HCT116 (cell line): ENCODE measurements at places on chromosomes 11 and 22.

- DNase-seq: no peak
These were observed 9.0 kb upstream of the CCT8L2 start for GRCh38 chr22:16601437-16602223.

GRCh38 chr22:47168900-47169800 lies 406.7 kb downstream of the TBC1D22A start:
- DNase-seq: no peak

DNA sequence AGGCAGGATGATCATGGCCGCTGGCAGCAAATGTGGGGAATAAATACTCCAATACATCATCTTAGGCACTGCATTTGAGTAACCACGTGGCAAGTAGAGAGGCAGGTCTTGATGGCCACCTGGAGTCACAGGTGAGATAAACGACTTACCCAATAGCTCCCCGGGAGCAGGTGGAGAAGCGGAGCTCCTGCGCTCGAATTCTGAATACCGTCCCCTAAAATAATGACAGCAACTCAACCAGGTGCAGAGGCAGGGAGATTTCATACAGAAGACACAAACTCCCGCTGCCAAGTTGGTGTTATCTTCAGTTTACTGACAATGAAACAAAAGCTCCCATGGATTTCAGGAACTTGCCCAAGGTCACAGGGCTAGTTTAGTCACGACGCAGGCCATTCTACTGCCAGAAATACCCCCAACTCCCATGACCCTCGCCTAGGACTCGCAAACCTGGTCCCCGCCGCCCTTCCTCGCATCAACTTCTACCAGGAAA lies 437 bp downstream of the SLC43A3 start:
- DNase-seq: no peak

- DNase-seq: no peak
These were observed 620 bp upstream of the ATG2A start for GRCh38 chr11:64917663-64917995.

DNA sequence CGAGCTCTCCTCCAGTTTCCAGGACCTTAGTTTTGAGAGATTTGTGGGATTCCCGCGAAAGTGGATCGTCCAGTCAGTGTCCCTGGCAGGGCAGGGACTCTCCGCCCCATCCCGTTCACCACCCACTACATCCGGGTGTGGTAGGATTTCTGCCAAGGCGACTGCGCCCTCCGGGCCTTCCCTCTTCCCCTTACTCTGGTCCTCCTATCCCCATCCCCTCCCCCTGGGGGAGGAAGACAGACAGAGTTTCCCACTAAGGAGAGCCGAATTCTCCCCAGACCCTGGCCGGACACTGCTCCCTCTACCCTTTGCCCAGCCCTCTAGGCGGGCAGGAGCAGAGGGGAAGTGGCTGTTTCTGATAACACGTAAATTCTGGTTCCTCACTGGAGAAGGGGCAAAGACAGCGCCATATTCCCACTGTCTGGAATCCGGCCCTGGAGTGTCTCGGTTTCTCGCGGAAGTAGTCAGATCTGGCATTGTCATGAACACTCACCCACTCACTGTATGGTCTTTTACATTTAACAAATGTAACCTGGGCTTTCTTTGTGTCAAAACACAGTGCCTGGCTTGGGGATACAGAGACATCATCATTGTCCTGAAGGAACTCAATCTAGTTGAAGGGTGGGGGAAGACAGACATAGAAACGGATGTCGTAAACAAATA lies 1.1 kb upstream of the NECTIN1 start:
- peak; percentile 32 for DNase-seq

DNA sequence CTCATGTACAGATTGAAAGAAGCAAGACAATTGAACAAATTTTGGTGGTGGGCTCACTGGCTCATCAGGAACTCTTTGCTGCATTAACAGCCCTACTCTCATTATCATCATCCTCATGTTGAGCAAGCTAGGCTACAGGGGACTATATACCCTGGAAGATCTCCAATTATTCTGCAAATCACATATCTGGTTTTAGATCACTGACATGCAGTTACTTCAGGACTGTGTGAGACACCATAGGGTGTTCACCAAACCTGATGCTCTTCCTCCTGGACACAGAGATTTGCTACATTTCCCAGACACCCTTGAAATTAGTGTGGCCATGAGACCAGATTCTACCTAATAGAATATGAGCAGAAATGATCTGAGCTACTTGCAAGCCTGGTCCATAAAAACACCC lies 23.0 kb upstream of the ME3 start:
- no peak for DNase-seq

DNA sequence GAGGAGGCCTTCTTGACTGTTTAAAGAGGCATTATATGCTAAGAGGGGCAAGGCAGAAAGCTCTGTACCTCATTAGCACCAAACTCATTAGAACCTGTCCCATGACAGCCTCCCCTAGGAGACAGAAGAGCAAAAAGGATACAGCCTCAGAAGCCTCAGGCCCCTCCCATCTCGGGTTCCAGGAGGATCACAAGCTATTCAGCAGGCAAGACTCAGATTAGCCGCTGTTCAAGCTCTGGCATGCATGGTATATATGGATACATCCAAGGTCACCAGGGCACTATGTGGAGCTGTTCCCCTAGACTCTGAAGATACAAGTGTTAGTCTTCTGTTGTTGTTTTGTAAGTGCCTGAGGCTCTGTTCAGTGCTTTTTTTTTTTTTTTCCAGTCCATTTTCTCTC lies 32.1 kb downstream of the ATXN10 start:
- DNase-seq: no peak

GRCh38 chr11:58801302-58801701 lies 43.2 kb downstream of the GLYATL2 start:
- DNase-seq: no peak

DNA sequence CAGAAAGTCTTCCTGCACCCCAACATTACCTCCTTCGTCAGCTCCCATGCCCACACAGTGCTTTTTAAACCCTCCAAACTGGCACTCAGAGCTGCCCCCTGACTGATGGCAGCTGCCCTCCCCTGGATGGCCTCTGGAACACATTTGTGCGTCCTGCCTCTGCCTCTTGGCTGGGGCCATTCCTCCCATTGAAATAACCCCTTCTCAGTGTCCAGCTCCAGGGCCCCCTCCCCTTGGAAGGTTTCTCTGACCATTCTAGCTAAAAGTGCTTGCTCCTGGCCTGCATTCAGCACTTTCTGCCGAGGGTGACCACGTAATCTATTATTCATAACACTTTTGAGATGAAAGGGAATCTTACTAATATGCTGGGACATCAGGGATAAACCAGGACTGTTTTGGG lies 130.0 kb downstream of the PARVA start:
- no peak for DNase-seq

DNA sequence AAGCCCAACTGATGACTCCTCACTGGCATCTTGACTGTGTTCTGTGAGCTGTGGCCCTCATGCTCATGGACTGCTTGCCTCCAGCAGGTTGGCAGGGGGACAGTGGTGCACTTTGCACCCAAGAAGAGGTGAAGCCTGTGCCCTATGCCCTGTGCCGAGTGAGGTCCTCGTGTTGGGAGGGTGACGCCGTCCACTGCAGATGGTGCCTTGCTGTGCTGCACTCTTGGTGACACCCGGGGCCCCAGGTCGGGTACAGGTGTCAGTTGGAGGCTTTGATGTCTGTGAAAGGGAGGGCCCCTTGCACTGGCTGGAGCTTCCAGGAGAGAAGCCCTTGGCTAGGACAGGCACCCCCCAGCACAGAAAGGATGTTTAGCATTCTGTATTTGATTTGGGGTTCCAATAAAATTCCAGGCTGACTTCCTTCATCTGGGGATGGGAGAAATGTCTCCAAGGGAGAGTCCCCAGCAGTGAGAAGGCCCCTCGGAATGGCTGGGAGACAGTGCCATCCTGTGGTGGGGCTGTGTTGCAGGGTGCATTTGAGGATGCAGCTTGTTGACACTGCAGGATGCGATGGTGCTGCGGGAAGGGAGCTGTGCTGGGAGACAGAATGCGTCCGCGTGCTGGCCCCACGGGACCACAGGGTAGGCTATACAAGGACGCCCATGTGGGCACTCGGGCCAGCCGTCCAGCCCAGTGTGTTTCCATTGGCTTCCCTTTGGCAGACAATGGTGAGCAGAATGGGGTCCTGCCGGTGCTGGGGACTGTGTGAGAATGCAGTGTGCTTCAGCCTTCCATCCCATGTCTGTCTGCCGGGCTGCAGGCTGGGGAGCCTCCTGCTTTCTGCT lies 2.5 kb upstream of the ZDHHC8 start:
- no peak for DNase-seq

- no peak for DNase-seq
These were observed 22.3 kb upstream of the OR5B21 start for GRCh38 chr11:58530236-58530635.

GRCh38 chr11:68973219-68973618 lies 7.6 kb downstream of the MRGPRD start:
- DNase-seq: no peak

DNA sequence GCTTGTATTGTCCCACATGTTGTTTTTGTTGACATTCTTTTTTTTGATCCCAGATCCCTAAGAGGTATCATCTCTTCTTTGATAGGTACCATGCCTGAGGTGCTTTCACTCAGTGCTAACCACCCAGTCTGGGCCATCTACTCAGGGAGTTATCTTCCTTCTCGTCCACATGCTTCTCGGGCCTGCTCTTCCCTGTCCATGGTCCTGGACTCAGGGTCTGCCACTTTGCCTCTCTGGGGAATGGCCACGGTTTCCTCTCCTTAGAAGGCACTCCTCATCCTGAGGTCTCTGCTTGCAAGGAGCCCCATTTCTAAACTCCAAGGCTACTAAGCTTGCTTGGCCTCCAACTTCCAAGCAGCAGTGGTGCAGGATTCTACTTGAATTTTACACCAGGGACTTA lies 227.0 kb upstream of the NCAM1 start:
- DNase-seq: no peak

DNA sequence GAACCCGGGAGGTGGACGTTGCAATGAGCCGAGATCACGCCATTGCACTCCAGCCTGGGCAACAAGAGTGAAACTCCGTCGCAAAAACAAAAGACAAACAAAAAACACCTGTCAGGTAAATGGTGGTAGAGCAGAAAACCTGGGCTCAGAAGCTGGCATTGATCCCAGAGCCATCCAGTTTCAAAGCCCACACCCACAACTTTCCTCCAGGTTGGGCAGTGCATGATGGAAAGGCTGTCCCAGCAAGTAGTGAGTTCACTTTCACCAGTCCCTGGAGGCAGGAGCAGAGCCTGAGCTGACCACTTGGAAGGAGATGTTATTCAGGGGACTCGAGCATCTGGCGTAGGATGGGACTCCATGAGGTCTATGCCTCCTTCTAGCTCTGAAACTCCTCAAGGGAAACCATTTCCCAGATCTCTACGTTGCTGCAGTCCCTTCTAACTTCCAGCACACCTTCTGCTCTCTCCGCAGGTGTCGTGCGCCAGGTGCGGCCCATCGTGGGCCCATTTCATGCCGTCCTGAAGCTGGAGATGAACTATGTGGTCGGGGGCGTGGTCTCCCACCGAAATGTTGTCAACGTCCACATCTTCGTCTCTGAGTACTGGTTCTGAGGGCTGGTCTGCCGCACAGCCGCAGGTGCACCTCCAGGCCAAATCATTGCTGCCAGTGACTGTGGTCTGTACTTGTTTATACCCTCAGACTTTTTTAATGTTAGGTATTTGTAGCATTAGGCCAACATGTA lies 71.6 kb upstream of the ATXN10 start:
- no peak for DNase-seq

DNA sequence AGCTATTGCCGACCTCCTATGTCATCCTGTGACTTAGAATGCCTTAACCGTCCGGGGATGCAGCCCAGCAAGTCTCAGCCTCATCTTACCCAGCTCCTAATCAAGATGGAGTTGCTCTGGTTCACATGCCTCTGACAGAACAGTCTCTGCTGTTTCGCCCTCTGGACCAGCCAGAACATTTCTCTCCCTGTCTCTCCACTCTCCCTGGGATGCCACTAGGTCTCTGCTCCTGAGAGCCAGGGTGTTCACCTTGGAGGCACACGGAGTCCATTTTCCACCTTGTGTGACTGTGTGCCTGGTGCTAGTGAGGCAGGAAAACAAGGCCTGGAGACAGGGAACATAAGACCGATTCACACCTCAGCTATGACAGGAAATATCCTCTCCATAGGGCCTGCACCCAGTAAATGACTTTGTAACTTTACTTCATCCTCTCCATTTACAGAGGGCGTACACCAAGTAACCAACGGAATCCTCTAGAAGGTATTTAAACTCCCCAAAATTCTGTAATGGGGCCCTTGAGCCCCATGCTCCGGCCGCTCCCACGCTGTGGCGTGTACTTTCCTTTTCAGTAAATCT lies 16.8 kb upstream of the B4GALNT4 start:
- DNase-seq: no peak

DNA sequence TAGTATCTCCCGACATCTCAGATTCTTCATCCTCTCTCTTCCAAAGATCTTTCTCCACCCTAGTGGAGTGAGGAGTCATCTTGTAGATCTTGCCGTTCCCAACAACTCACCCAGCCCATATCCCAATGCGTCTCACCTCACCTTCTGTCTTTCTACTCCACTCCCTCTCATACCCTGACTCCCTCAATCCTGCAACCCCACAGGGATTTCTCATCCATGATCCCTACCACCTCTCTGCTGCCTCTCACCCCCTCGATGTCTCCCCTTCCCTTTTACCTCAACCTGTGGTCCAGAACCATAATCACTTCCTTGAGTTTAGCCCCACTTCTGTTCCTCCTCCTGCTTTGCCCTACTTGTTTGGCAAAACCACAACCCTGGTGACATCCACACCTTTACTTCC lies 41.7 kb downstream of the OTOG start:
- no peak for DNase-seq

DNA sequence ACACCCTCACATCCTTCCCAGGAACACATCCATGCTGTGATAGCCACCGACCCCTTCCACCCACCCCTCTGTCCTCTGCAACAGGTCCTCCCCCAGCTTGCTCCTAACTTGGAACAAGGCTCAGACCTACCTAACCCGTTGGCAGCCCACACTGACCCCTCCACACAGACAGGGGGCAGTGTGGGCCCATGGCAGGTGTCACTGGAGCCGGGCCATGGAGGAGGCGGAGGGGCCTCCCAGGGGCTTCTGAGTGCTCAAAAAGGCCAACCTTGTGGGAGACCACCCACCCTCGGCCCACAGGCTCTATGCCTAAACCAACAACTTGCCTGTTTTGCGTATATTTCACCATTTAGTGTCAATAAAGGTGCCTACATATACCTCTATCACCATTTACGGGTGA lies 57.0 kb downstream of the CERK start:
- no peak for DNase-seq

DNA sequence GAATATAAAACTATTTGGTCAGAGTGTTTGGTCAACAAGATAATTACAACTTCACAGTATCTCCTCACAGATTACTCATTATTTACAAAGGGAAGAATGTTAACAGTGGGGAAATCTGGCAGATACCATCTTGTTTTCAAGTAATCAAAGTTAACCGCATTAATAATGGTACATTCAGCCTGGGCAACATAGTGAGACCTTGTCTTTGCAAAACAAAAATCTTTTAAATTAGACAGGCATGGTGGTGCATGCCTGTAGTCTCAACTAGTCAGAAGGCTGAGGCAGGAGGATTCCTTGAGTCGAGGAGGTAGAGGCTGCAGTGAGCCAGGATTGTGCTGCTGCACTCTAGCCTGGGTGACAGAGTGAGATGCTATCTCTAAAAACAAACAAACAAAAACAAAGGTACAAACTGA lies 78.5 kb downstream of the ACER3 start:
- no peak for DNase-seq

- DNase-seq: no peak
These were observed 28.8 kb downstream of the PLAAT5 start for GRCh38 chr11:63462137-63462536.

GRCh38 chr11:111836721-111837120 lies 34.7 kb downstream of the ALG9 start:
- DNase-seq: no peak

- no peak for DNase-seq
These were observed 642 bp downstream of the NAA40 start for GRCh38 chr11:63939397-63939891.
